Right hindlimb (tissue), 1 donor: ENCODE measurements at places on chromosomes 5 and 9.

- DNase-seq = no peak
Observed at GRCh38 chr5:115586525-115587146, 15.6 kb downstream of the TICAM2 start.

DNA sequence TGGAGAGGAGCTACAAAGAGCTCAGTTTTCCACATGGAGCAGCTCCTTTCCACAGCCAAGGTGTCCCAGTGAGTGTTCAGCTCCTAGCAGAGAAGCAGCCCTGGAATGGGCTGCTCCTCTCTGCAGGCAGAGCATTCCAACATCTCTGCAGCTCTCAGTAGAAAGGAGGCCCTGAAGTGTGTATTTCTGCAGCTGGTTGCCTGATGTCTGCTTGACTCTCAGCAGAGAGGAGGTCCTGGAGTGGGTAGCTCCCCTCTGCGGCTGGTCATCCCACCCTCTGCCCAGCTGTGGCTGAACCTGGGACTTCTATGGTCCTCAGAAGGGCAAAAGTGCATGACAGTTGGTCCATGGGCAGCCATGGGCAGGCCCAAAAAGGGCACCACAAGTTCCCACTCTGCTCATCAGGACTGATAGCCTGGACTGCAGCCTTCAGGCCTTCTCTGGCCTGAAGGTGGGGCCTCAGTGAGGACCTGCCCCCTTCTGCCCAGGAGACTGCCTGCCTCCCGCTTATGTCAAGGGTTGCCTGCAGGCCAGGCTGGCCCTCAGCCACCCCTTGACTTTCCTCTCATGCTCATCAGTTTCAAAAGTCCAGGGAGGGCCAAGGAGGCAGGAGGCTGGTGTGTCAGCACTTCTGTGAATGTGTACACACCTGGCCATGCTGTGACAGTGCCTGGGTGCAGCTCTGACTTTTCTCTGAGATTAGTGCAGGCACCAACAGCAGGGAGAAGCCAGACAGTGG, 605.9 kb upstream of the FAM174A start:
- DNase-seq = no peak

- DNase-seq = no peak
Observed at GRCh38 chr5:179181988-179182387, 121.8 kb downstream of the ZNF354C start.

- DNase-seq = no peak
Observed at GRCh38 chr5:169735913-169736312, 98.8 kb downstream of the DOCK2 start.
